HFF-Myc (cell line): ENCODE measurements at places on chromosomes 16 and 17.

- no peak for DNase-seq
Measured at GRCh38 chr17:49523706-49524472, 28.8 kb downstream of the NGFR start.

- DNase-seq, result peak; percentile 86
Measured at GRCh38 chr17:66580956-66581391, 253.9 kb upstream of the CACNG5 start.

DNA sequence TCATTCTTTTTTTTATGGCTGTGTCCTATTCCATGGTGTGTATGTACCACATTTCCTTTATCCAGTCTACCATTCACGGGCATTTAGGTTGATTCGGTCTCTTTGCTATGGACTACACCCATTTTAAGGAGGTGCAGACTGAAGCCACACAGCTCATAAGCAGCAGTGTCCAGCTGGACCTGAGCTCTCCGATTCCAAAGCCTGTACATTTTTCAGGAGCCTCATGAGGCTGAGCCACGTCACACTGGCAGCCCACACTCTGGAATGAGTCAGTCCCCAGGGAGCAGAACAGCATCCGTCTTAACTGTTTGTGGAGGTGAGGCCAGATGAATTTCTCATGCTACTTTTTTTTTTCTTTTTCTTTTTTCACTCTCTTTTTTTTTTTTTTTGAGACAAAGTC lies 116.1 kb downstream of the C16orf95 start:
- DNase-seq, result peak; percentile 86

GRCh38 chr17:68507576-68507975 lies 4.7 kb upstream of the PRKAR1A start:
- DNase-seq, result no peak

GRCh38 chr17:50055055-50055425 lies 870 bp upstream of the ITGA3 start:
- DNase-seq, result no peak

- peak; percentile 31 for DNase-seq
Measured at GRCh38 chr16:80526418-80527061, 14.3 kb upstream of the DYNLRB2 start.

DNA sequence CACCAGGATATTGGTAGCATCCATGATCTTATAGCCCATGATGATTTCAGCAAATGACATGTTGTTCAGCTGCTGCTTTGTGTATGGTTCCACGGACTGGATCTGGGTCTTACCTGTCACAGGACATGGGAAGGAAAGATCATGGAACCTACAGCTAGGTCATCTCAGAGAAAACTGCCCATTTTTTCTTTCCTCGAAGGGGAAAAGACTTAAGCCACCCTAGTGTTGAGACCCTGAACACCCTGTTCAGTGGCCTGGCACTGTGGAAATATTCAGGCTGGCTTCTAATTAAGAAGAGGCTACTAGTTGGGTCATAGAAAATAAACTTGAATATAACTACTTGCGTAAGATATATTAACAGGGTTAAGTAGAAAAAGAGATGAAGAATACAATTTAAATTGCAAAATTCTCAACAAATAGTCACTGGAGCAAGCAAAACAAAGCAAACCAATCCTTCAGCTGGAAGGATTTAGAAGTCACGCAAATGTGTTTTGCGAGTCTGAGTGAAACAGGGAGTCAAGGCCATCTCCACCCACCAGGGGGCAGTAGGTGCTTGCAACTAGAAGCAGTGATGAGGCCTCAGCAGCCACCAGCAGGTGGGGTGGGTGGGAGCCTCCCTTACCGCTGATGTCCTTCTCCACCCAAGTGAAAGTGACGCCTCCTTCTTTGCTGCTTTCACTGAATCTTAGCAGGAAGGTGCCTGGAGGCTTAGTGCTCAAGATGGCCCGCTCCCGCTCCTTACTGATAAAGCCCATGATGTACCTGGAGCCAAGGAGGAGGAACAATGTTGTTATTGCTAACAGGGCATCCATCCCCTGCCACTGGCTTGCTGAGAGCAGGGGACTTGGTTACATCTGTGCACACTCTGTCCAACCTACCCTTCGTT lies 34.3 kb downstream of the STAT5A start:
- peak; percentile 86 for DNase-seq

DNA sequence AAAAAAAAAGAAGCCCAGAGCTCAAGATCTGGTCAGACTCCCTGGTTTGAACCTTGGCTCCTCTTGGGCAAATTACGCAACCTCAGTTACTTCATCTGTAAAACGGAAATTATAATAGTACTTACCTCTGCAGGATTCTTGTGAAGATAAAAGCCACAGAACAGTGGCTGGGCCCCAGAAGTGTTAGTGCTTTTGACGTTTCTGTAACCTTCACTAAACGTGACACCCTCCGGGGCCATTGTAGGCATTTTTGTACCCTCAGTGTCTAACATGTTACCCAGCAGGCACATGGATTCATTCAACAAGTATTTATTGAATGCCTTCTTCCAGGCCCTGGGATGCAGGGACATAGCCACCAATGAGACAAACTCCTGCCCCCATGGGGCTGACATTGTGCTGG lies 58.0 kb downstream of the PITPNC1 start:
- no peak for DNase-seq

GRCh38 chr17:82870091-82870491 lies 30.3 kb upstream of the ZNF750 start:
- no peak for DNase-seq

DNA sequence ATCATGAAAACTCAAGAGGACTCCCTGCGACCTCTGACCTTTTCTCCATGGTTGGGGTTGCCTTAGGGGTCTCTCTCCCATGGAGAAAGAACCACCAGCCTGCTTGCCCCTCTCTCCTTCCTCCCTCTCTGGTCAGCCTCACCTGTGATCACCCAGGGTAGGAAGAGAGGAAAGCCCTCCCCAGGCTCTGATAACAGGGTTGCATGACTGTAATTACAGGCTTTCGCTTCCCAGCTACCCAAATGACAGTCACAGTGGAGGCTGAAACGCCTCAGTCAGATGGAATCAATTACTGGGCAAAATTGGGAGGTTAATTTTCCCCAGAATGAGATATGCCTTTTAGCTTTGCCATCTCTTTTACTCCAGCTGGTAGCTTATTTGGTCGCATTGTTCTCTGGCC lies 265.8 kb upstream of the SOX9 start:
- no peak for DNase-seq

DNA sequence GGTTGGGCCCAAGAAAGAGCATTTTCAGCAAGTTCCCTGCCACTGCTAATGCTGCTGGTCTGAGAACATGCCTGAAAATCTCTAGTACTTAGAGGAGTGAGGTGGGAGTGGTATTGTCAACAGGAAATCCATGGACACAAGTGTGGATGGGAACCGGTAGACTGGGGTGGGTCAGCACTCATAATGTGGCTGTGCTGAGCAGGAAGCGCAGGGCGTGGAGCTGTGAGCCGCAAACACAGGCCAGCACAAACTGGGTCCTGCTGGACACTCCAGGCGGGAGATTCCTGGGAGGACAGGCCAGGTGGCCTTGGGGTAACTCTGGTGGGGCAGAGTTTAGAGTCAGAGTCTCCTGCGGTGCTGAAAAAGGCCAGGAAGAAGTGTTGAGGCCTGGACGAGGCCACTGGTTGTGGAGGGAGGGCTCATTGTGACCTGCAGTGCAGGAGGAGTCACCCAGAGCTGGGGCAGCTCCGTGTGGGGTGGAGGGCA lies 62.6 kb downstream of the BANP start:
- no peak for DNase-seq

DNA sequence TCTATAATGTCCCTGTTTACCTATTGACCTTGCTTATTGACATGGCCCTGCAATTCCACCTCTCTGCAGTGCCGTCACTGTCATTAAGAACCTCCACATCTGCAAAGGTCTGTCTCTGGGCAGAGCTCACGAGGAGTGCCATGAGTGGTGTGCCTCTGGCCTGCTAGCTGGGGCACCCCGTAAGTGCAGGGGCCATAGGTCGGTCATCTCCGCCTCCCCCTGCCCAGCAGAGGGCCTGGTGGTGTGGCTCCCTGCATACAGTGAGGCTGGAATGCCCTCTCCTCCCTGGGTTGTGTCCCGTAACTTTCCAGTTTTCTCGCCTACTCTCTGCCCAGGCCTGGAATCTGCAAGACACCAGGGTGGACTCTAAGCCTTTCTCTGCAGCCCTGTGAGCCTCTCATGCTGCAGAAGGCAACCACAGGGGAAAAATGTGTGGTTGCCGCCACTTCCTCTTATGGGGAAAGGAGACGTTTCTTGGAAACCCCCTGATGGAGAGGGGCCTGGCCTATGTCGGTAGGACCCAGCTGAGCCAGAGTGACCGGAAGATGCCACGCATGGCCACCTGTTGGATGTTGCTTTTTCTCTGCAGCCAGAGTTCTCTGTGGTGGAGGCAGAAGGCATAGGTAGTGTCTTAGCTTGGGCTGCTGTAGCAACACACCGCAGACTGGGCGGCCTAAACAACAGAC lies 2.7 kb upstream of the SNX20 start:
- DNase-seq, result no peak

DNA sequence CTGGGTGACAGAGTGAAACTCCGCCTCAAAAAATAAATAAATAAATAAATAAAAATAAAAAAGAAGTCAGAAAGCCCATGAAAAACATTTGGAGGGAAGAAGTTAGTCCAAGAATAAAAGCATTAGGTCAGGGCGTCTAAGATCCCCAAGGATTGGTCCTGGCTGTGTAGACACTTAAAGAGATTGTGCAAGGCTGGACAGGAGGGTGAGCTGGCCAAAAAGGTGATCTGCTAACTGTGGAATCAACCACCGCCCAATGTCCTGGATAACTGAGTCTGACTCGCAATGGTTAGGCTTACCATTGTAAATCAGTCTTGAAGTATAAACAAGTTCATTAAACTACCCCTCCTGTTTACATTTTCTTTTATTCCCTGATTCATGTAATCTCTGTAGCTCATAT lies 8.8 kb upstream of the ABCA8 start:
- no peak for DNase-seq

DNA sequence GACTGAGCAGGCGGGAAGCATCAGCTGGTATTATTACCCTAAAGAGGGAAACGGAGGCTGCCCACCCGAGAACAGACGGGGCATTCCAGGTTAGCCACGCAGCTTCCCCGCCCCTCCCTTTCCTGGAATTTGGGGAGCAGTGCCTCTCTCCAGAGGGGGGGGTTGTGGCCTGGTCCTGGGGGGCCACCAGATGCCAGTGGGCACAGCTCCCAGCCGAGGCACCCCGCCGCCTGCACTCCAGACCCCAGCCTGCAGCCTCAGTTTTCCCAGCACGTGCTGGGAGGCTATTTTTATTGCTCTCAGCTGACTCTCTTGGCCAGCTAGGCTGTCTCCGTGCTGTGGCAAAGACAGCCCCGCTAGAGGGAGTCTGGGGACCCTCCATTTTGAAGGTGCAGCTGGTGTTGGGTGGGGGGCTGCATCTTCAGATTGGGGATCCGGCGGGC lies 62.7 kb upstream of the GSE1 start:
- no peak for DNase-seq

GRCh38 chr16:49806446-49806845 lies 49.5 kb downstream of the ZNF423 start:
- DNase-seq, result peak; percentile 3

GRCh38 chr16:13919330-13919682 lies 648 bp upstream of the ERCC4 start:
- peak; percentile 20 for DNase-seq

- no peak for DNase-seq
Measured at GRCh38 chr16:70805380-70805779, 4.4 kb upstream of the VAC14 start.
